ENCODE measurements at places on chromosomes 5 and 9. TPM values are rescaled to one million over a fixed set of nuclear protein-coding genes. Genes with fewer than 3 reads are reported as not detected.

GRCh38 chr5:78543916-78544315 is 104.7 kb downstream of the LHFPL2 start:
- no peak for DNase-seq
- H3K4me3 ChIP-seq, result no peak overlapping the region
- H3K27me3 ChIP-seq, result no peaks in the 10 kb centered on the region
- peak overlapping the region; percentile 65 for H3K27ac ChIP-seq
- no peaks in the 10 kb centered on the region for H3K36me3 ChIP-seq
- peaks cover 45% of the 10 kb centered on the region for H3K4me1 ChIP-seq

GRCh38 chr9:6739218-6739617 is 18.6 kb upstream of the KDM4C start:
- no peak for DNase-seq
- H3K4me3 ChIP-seq, result no peak overlapping the region
- no peaks in the 10 kb centered on the region for H3K27me3 ChIP-seq
- no peaks in the 10 kb centered on the region for H3K4me1 ChIP-seq

DNA sequence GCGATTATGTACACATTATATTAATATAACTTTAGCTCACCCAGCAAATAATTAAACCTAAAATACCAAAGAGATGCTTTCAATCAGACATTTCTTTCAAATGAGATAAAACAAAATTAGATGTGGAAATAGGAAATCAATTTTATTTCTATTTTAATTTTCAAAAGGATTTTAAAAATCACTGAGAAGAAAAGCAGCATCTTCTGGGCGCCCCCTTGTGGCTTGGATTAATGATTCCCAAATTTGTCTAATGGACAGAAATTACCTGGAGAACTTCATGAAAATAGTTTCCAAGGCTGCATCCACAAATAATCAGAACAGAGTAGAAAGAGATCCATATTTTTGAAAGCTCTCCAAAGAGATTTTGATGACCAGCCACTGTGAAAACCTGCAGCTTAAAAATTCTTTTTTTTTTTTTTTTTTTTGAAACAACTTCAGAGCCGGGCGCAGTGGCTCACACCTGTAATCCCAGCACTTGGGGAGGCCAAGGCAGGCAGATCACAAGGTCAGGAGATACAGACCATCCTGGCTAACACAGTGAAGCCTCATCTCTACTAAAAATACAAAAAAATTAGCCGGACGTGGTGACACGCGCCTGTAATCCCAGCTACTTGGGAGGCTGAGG is 50.9 kb upstream of the CEMIP2 start:
- no peak overlapping the region for H3K27ac ChIP-seq
- H3K27me3 ChIP-seq, result no peaks in the 10 kb centered on the region
- H3K4me1 ChIP-seq, result no peaks in the 10 kb centered on the region
- DNase-seq, result no peak

GRCh38 chr9:130387905-130388304 is 56.9 kb upstream of the ASS1 start:
- no peak overlapping the region for H3K4me3 ChIP-seq
- no peaks in the 10 kb centered on the region for H3K4me1 ChIP-seq
- DNase-seq, result no peak
- H3K27ac ChIP-seq, result no peak overlapping the region
- H3K27me3 ChIP-seq, result peaks cover 5% of the 10 kb centered on the region

The JAK2 gene
- total RNA-seq, result 12.3 TPM

- no peaks in the 10 kb centered on the region for H3K27me3 ChIP-seq
- H3K36me3 ChIP-seq, result no peaks in the 10 kb centered on the region
- H3K27ac ChIP-seq, result no peak overlapping the region
- no peak overlapping the region for H3K4me3 ChIP-seq
- no peaks in the 10 kb centered on the region for H3K4me1 ChIP-seq
- no peak for DNase-seq
Observed at GRCh38 chr5:67198917-67199316, 2.3 kb upstream of the CD180 start.

DNA sequence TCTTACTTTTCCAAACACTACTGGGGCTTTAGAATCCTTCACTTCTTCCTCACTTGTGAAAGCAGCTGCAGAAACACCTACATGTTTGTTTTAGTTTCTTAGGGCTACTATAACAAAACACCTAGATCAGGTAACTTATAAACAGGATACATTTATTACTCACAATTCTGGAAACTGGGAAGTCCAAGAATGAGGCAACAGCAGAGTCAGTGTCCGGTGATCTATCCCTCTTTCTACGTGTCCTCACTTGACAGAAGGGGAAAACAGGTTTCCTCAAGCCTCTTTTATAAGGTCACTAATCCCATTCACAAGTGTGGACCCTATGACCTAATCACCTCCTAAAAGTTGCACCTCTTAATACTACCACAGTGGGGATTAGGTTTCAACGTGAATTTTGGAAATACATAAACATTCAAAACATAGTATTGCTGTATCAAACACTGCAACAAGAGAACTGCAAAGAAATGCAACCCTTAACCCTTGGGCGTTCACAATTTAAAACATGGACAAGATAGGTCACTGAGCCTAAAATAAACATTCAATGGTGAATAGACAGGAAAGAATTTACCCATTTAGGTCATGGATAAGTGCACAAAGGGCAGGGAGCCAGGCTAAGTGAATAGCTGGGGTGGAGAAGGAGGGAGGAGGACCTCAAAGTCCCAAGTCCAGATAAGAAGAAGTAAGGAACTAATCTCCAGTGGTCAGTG is 104.3 kb downstream of the PIK3R1 start:
- H3K4me3 ChIP-seq, result no peak overlapping the region
- no peaks in the 10 kb centered on the region for H3K27me3 ChIP-seq
- H3K36me3 ChIP-seq, result no peaks in the 10 kb centered on the region
- H3K4me1 ChIP-seq, result peaks cover 15% of the 10 kb centered on the region
- DNase-seq, result no peak

DNA sequence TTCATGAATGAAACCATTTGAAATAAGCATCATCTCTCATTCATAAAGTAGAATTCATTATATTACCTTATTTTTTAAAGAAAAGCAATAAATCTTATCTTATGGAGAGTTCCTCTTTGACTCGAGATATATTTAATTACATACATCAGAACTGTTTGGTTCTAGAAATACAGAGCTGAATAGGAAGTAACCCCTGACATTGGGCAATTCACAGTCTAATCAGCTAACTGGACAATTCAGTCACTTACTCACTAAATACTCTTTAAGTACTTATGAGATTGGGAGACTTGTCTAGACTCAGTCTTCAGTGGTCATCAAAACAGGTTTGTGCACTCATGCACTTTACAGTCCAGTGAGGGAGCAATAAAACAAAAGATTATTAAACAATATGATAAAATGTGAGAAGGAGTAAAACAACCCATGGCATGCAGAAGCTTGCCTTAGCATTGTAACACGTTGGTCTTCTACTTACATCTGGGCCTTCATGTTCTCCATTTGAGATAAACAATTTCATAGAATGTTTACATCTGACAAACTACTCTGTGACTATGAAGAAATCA is 11.5 kb upstream of the FBXO38 start:
- no peak overlapping the region for H3K27ac ChIP-seq
- H3K4me1 ChIP-seq, result no peaks in the 10 kb centered on the region
- H3K36me3 ChIP-seq, result no peaks in the 10 kb centered on the region
- no peak overlapping the region for H3K4me3 ChIP-seq
- no peak for DNase-seq

DNA sequence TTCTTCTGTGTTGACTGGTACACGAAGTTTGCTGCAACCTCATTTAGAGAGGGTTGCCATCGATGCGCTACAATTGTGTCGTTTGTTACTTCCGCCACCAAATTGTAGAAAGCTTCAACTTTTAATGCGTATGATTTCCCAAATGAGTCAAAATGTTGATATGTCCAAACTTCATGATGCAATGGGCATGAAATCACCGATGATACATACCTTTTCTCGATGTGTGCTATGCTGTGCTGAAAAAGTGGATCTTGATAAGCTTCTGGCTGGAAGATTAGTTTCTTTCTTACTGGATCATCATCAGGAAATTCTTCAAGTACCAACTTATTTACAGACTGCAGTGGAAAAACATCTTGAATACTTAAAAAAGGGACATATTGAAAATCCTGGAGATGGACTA is 65.7 kb downstream of the TMEM38B start:
- DNase-seq, result no peak
- no peak overlapping the region for H3K4me3 ChIP-seq
- no peaks in the 10 kb centered on the region for H3K4me1 ChIP-seq
- H3K27ac ChIP-seq, result no peak overlapping the region

DNA sequence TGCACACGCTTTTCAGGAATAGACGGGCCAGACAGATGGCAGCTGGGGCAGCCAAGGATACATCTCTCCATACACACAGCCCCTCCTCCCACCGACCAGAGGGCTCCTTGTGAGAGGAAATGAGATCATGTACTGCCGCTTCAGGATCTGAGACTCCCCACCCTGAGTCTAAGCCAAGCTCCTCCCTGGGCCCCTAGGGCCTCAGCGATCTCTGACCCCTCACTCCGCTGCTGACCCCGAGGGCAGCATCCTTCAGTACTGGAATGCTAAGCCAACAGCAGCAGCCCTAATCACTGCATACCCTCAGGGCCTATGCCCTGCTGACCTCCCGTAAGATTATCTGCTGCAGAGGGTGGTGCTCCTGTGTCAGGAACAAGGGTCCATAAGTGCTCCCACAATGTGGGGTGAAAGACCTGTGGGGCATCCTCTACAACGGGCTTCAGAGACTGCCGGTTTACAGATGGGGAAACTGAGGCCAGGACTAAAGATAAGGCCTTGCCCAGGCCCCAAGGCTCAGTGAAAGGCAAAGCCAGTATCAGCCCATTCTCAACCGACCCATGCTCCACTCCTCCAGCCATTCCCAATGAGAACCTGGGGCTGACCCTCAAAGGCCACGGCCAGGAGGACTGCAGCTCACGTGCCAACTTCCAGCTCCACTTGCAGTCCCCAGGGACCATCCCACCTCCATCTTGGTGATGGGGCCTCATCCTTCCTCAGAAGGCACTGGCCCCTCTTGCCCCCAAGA is 37.5 kb downstream of the BICD2 start:
- no peaks in the 10 kb centered on the region for H3K27me3 ChIP-seq
- H3K36me3 ChIP-seq, result peaks cover 7% of the 10 kb centered on the region
- no peak overlapping the region for H3K27ac ChIP-seq
- H3K4me1 ChIP-seq, result peaks cover 19% of the 10 kb centered on the region
- DNase-seq, result no peak

The CTXN3 gene
- total RNA-seq, result not detected

DNA sequence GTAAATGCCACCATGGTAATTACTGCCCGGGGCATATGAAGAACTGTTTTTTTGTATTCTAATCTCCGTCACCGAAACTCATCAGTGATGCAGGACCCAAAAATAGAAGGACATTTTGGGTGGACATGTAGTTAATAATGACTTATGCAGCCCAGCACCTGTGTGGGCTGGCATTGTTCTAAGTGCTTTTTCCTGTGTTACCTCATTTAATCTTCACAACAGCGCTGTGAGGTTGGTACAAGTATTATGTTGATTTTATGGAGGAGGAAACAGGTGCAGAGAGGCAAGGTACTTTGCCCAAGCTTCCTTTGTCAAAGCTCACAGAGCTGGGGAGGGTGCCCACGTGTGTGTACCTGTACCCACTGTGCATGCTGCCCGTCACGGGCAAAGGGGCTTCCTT is 58.4 kb downstream of the DAPK1 start:
- no peaks in the 10 kb centered on the region for H3K36me3 ChIP-seq
- peaks cover 5% of the 10 kb centered on the region for H3K4me1 ChIP-seq
- no peak overlapping the region for H3K4me3 ChIP-seq
- no peak for DNase-seq
- no peak overlapping the region for H3K27ac ChIP-seq

DNA sequence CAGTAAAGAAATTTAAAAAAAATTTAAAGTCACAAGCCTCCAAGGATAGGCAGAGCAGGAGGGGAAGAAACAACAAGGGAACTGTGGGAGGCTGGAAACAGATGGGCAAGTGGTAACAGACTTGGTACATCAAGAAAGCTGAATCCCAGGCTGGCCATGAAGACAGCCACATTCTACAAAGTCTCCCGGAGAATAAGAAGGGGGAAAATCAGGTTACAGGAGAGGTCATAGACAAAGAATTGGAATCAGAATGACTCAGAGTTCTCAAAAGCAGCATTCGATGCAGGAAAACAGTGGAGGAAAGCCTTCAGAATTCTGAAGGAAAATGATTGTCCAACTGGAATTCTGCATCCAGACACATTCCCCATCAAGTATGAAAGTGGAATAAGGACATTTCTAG is 129.7 kb downstream of the ADAMTS2 start:
- no peak overlapping the region for H3K27ac ChIP-seq
- H3K27me3 ChIP-seq, result no peaks in the 10 kb centered on the region
- H3K36me3 ChIP-seq, result no peaks in the 10 kb centered on the region
- H3K4me1 ChIP-seq, result no peaks in the 10 kb centered on the region

DNA sequence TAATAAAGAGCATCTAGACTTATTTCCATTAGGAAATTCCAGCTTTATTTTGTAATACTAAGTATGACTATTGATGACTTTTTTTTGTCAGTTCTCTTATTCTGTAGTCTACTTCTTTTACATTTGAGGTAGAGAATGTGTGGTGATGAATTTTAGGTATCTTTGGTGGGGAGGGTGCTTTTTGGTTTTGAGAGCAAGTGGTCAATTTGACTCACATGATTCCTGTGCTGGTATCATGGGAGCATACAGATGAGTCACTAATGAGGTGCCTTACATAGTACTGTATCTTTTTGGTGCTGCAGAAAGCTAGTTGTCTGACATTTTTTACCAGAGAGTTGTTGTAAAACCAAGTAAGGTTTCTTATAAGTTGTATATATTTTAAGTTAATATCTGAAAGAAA is 35.3 kb downstream of the ERBIN start:
- H3K27me3 ChIP-seq, result no peaks in the 10 kb centered on the region
- H3K4me3 ChIP-seq, result no peak overlapping the region
- H3K27ac ChIP-seq, result no peak overlapping the region
- no peaks in the 10 kb centered on the region for H3K36me3 ChIP-seq
- DNase-seq, result peak; percentile 76

The PCDHGA2 gene
- total RNA-seq, result 0.14 TPM

The UBTD2 gene
- total RNA-seq, result 34.2 TPM

- H3K27me3 ChIP-seq, result no peaks in the 10 kb centered on the region
- no peak overlapping the region for H3K4me3 ChIP-seq
- no peaks in the 10 kb centered on the region for H3K36me3 ChIP-seq
- no peak overlapping the region for H3K27ac ChIP-seq
- DNase-seq, result no peak
- H3K4me1 ChIP-seq, result no peaks in the 10 kb centered on the region
Observed at GRCh38 chr9:15203581-15203980, 103.4 kb downstream of the TTC39B start.

DNA sequence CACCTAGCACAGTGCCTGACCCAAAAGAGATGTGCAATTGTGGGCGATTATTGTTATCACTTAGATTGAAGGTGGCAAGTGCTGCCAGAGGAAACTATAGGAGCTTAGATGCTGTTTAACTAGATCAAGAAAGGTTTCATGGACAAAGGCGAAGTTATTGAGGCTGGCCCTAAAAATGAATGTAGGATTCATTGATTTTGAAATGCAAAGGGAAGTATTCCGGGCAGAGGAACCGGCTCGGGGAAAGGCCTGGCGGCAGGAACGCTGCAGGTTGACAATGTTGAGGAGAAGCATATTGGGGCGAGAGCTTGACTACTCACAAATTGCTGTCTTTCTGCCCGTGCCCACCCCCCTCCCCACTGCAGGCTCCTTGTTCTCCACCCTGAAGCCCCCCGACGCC is 37.4 kb upstream of the TTC1 start:
- H3K27ac ChIP-seq, result no peak overlapping the region
- H3K4me3 ChIP-seq, result peak overlapping the region; percentile 37
- no peaks in the 10 kb centered on the region for H3K36me3 ChIP-seq
- peaks cover 34% of the 10 kb centered on the region for H3K4me1 ChIP-seq

- H3K36me3 ChIP-seq, result no peaks in the 10 kb centered on the region
- H3K4me1 ChIP-seq, result no peaks in the 10 kb centered on the region
- H3K4me3 ChIP-seq, result no peak overlapping the region
- no peak overlapping the region for H3K27ac ChIP-seq
Observed at GRCh38 chr5:122547219-122547618, 227.7 kb upstream of the SNX2 start.
